ENCODE measurements at places on chromosomes 5 and 9.

DNA sequence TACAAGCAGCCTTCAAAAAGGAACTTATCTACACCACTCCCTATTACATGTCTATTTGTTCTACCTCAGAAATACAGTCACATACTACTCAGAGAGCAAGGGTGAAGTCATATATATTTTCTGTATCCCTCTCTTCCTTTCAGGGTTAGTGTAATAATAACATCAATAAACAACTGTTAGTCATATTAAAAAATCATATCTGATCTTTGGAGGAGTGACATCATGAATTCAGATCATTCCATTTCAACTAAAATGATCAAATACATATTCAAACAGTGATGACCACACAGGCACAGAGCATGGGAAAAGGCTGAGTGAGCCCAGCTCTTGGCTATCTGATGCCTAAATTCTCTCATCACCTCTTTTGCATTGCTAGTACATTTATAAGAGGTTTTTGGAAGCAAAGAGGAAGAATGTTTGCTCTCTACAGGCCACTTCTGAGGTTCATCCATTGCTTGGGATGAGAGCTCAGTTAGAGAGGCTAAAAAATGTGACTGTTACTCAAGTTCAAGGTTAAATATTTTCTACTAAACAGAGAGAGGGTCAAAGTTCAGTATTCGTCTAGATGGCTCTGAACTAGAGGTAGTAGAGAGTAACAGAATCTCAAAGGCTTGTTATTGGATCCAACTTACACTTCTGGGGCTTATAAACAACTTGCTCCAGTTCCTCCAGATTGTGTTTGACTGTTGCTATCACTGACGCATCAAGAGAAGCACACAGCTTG is 39.0 kb downstream of the RIGI start:
- no peak for DNase-seq

DNA sequence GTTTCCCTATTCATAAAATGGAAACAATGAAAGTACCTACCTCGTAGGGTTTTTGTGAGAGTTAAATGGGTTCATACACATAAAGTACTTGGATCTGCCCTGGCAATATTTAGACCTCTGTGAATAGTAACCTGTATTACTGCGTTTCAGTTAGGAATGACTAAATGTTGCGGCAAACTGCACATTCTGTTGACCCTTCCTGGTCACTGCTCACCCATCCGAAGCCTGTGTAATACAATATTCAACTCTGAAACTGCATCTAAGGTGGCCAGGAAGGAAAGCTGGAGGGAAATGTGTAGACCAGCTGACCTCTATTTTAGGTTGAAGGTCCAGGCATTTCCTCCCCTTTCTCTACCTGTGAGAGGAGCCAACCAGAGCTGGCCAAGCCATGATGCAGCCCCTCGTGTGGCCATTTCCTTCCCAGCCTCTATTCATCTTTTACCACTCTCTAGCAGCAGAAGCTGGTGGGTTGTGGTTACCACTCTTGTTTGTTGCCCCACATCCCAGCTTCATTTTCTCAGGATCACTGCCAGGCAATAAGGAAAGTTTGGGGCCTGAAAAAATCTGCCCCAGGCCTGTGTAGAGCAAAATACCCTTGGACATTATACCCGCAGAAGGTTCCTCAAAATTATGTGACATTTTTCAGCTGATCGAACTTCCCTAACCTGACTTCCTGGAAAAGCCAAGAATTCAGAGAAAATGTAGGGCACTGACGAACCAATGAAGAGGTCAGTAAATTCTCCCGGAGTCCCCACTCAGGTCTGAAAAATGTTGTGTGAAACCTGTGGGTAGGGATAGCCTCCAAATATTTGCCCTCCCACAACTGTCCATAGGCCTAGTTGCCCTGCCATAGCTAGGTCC is 20.5 kb upstream of the PDCD1LG2 start:
- no peak for DNase-seq

- DNase-seq: no peak
Measured at GRCh38 chr5:51185850-51186329, 197.4 kb upstream of the ISL1 start.

GRCh38 chr9:68454579-68455334 is 85.9 kb downstream of the TMEM252 start:
- no peak for DNase-seq

DNA sequence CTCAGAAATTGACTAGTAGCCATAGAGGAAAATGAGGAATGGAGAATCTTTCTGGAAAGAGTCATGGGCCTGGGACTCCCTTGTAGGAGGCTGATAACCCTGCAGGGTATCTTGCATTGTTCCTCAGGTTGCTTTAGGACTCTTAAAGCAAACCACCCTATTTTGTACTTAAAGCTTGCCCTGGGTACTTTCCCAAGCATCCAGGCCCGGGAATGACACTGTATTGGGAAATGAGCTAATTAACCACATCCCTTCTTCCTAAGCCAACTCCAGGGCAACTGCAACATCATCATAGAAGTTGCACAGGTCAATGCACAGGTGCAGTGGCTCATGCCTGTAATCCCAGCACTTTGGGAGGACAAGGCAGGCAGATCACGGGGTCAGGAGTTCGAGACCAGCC is 55.9 kb downstream of the UGCG start:
- DNase-seq: no peak

- no peak for DNase-seq
Measured at GRCh38 chr9:92730897-92731296, 33.7 kb downstream of the BICD2 start.

Measured in activated effector memory CD4-positive, alpha-beta T cell treated with Interleukin-2 at 50 U/mL for 16 hours (primary cell).